Posterior cingulate gyrus (tissue), 11 donors: ENCODE measurements at places on chromosomes 12 and 14.

GRCh38 chr14:67703997-67704396 is 2.3 kb downstream of the RDH12 start:
- no peak for DNase-seq

- no peak for DNase-seq
These were observed 22.7 kb downstream of the AEBP2 start for GRCh38 chr12:19461999-19462398.

DNA sequence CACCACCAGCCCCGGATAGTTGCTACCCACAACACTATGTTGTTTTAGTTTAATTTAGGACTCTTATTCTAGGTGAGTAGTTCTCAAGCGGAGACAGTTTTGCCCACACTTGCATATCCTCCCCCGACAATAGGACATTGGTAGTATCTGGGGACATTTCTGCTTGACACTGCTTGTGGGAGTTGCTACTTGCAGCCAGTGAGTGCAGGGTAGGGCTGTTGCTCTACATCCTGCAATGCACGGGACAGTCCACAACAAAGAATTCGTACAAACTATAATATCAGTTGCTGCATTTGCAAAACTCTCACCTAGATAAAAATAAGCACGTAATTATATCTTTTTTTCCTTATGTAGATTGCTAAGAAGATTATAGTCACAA is 111.8 kb upstream of the DNM1L start:
- DNase-seq: no peak

DNA sequence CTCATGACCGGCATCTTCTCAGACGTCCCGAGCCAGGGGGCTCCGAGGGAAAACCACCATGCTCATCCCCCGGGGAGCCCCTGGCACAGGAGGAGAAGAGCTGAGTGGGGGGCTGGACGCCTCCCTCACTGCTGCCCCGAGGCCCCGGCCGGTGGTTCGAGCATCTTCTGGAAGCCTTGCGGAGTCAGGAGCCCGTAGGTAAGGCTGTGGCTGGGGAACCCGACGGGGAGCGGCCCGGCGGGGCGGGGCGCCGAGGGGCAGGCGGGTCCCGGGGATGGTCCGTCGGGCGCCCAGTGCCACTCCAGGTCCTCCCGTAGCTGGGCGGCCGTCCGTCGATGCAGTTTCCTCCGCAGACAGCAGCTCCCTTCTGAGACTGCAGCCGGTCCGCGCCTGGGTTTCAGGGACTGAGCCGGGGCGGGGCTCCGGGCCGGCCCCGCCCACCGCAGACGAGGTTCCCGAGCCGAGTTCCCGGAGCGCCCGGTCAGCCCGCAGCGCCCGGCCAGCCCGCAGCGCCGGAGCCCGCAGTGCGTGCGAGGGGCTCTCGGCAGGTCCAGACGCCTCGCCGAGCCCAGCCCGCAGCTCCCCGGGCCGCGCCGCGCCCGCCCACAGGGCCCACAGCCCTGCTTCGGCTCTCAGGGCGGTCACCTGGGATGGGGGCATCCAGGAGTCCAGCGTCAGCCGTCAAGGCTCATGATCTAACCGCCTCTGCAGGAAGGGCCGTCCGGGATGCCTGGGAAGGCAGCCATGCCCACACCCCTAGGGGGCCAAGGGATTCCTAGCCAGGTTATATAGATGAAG is at the start of gene PGF:
PGF (minus strand) TSS at position 369 of the 798 bp plus-strand sequence; CDS start at position 14, 355 bp downstream.
- no peak for DNase-seq

GRCh38 chr12:121823101-121823726 is 19.4 kb downstream of the SETD1B start:
- DNase-seq: no peak

DNA sequence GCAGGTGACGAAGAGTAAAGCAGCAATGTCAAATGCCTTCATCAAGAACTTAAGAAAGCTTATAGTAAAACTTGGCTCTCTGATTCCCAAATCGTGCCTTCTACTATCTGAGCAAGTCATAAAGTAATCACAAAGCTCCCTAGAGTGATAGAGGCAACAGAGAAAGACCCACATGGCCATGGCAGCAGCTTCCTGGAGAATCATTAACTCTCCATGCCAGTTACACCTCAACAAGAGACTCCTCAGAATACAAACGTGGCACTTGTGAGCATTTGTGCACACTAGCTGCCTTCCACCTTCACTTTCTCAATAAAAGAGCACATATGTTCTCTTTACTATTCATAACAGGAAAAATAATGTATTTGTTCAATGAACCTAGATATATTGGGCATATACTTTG is 48.0 kb downstream of the PLCZ1 start:
- DNase-seq: no peak

- DNase-seq: no peak
These were observed 63.4 kb upstream of the CSRP2 start for GRCh38 chr12:76942267-76942666.

DNA sequence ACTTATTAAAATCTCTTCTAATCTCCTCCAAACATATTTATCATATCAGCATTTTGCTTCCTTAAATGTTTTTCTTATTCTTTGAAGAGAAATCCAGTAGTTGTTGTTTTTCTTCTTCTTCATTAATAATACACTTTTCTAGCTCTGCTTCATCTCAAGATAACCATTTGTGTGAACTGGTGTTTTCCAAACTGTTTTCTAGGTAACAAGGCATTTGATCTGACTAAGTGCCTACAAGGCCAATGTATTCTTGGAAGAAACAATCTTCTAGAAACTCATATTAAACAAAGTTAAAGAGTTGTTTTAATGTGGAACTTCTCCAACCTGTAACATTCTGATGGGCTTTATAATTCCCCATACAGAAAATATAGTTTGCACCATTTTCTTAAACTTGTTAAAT is 30.8 kb upstream of the IFNG start:
- DNase-seq: no peak

GRCh38 chr14:63745858-63746425 is 18.1 kb upstream of the SGPP1 start:
- DNase-seq: no peak

- DNase-seq: no peak
These were observed 143.0 kb downstream of the AKAP6 start for GRCh38 chr14:32472076-32472475.

GRCh38 chr12:83826112-83826511 is 1086.5 kb downstream of the SLC6A15 start:
- no peak for DNase-seq

- no peak for DNase-seq
These were observed 40.1 kb downstream of the FBXL14 start for GRCh38 chr12:1553987-1554982.

DNA sequence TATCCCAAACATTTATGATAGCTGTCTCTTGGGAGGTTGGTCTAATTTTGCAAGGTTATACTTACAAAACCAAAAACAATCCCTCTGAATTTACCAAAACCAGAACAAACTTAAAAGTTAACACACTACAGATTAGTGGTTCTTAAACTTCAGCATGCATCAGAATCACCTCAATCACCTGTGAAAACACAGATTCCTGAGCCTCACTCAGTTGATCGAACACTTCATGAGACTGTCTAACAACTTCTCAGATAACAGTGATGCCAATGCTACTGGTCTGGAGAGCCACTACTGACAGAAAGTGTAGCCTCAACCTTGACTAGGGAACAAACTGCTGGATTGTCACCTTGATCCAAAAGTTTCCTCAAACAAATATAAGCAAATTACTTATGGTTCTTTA is 44.2 kb downstream of the ATP2B1 start:
- no peak for DNase-seq

DNA sequence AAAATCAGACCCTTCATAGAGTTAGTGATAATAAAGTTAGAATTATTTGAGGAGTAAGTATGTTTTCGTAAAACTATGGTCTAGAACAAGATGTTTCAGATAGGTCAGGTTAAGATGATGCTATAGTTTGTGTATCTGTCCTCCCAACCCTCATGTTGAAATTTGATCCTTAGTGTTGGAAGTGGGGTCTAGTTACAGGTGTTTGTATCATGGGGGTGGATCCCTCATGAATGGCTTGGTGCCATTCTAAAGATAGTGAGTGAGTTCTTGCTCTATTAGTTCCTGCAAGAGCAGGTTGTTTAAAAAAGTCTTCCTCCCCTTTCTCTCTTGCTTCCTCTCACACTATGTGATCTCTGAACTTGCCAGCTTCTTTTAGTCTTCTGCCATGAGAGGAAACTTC is 707.3 kb upstream of the FOXG1 start:
- DNase-seq: no peak
